Type B pancreatic cell (in vitro differentiated cells): ENCODE measurements at places on chromosomes 5 and 9.

DNA sequence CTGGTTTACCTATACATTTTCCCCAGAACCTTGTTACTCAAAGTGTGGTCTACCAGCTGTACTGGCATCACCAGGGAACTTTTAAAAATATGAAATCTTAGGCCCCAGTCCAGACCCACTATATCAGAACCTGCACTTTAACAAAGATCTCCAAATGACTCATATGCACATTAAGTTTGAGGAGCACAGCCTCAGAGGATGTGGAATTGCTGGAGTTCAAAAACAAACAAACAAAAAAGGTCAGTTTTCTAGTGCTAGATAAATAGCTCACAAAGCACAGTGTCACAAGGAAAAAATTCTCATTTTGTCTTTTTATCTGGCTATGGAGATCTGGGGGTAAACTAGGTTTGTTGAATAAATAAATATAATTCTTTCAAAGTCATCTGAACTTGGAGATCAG is 68.9 kb upstream of the ANKRD55 start:
- DNase-seq = no peak

GRCh38 chr5:141838326-141839014 is 39.7 kb downstream of the PCDH1 start:
- DNase-seq = no peak

- DNase-seq = no peak
These were observed 187.9 kb upstream of the ELL2 start for GRCh38 chr5:96149546-96149945.

DNA sequence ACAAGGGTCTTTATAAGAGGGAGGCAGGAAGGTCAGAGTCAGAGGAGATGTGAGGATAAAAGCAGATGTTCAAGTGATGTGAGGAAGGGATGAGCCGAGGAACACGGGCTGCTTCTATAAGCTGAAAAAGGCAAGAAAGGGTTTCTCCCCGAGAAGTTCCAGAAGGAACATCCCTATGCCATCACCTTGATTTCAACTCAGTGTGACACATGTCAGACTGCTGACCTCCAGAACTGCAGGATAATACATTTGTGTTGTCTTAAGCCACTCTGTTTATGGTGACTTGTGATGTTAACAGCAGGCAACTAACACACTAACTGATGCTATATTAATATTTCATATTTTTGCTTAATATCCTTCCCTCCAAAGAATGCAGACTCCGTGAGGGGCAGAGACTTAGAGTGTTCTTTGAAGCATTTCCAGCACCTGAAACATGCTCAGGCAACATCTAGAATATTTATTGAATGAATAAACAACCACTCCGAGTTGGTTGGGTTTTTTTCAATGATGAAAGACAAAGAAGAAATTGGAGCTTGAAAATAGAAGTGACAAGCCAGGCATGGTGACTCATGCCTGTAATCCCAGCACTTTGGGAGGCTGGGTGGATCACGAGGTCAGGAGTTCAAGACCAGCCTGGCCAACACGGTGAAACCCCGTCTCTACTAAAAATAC is 77.6 kb upstream of the ADRA1B start:
- no peak for DNase-seq

DNA sequence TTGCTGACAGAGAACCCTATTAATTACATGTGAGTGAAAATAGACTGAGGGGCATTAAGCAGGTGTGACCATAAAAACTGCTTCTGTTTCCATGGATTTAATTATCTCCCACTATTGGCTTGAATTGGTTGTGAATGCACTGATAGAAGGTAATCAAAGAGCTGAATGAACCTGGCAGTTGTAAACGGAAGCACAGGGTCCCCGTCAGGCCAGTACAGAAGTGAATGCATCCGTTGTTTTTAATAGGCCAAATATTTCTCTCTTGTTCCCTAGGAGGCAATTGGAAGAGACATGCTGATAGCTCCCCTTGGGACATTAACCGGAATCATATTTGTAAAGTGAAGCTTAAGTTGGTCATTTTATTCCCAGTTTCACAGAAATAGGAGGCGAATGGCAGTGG is 147.0 kb downstream of the CAVIN4 start:
- DNase-seq = no peak

- DNase-seq = no peak
These were observed 81.2 kb upstream of the DNAH5 start for GRCh38 chr5:14025569-14026286.

- DNase-seq = no peak
These were observed 28.0 kb downstream of the RFK start for GRCh38 chr9:76366275-76366674.

GRCh38 chr5:32233696-32234447 is 59.8 kb upstream of the GOLPH3 start:
- DNase-seq = no peak

DNA sequence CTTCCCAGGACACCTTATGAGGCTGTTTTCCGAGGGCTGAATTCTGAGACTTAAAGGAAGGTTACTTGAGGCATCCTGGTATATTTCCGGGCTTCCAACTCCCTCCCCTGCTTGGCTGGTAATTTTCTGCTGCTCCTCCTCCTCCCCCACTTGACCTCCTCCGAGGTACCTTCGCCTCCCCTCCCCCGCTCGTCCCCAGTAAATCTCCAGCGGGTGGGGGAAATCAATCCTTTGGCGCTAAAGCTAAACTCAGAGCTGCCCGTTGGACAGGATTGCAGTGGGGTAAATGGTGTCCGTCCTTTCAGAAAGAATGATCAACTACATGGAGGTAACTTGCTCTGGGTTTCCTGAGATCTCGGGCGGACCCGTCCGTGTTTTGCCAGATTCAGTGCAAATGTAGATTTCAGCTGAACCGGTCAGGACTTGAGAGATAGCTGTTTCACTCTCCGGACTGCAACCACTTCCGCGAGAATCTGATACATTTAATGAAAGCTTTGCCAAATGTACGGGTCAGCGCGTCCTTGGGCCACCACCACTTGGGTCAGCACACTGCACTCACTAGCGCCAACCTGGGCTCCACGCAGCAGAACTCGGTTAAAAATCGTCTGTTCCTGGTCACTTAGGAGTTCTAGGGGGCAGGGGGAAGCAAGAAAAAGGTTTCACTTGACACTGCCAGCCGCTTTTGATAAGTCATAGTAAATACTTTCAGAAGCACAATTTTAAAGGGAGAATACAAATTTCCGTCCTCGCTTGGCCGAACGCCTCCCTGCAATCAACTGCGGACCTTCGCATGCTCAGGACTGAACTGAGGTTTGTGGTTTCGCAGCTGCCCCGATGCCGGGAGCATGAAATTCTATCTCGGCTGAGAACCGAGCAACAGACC is 4.6 kb upstream of the ISL1 start:
- no peak for DNase-seq

- no peak for DNase-seq
These were observed 408.7 kb downstream of the ARHGEF28 start for GRCh38 chr5:74034733-74035132.

DNA sequence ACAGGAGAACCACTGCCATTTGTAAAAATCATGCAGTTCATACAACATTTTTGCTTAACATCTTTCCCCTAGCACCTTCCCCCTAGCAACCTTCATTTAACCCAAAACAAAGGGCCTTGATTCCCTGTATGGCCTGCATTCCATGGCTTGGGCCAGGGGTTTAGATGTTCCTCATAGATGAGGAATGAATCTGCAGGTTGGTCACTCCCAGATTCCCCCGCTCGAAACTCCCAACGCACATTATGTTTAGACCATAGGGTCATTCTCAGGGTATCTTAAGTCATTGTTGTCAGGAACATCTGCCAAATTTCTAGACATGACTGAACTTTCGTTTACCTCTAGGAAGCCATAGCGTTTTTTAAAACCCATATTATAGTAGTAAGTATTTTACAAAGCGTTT is 282.2 kb upstream of the VLDLR start:
- DNase-seq = no peak
